ENCODE measurements at places on chromosomes 3 and 15. TPM values are rescaled to one million over a fixed set of nuclear protein-coding genes. Genes with fewer than 3 reads are reported as not detected.

DNA sequence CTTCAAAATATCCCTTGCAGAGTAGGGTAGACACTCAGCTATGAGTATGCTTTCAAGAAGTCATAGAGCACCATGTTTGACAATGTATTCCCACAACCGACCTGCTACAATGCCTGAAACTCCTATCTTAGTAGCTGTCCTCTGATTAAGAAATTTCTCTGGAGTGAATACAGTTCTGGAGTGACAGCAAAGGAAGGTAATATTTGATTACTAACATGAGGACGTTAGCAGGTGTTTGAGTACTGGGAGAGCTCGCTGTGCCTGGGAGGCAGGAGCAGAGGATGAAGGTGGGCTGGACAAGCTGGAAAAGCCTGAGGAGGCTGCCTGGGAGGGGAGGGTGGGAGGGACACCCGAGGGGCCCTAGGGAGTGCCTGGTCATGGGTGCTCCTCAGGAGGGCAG is 42.9 kb downstream of the PARP15 start:
- no peak for DNase-seq

DNA sequence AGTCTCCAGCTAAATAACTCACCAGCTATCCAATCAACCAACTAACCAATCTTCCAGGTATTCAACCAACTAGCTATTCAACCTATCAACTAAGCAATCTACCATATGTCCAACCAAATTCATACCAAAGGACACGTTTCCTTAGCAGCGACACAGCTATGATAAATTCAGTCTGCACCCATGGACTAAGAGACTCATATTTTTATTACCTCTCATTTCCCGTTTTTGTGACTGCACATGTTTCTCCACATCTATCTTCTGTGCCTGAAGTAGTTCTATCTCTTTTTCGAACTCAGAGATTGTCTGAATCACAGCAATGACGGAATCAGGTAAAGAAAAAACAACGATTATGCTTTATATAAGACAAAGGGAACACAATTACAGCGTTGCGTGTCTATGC is 34.0 kb upstream of the GNB5 start:
- DNase-seq: no peak

- no peak for DNase-seq
These were observed 56.3 kb upstream of the FSTL1 start for GRCh38 chr3:120506828-120507774.

NR1I2 gene
- total RNA-seq: 1.2 TPM

- no peak for DNase-seq
These were observed 43.4 kb downstream of the NPTN start for GRCh38 chr15:73589766-73590165.

GRCh38 chr3:67907735-67908134 is 253.3 kb upstream of the SUCLG2 start:
- DNase-seq: no peak

DNA sequence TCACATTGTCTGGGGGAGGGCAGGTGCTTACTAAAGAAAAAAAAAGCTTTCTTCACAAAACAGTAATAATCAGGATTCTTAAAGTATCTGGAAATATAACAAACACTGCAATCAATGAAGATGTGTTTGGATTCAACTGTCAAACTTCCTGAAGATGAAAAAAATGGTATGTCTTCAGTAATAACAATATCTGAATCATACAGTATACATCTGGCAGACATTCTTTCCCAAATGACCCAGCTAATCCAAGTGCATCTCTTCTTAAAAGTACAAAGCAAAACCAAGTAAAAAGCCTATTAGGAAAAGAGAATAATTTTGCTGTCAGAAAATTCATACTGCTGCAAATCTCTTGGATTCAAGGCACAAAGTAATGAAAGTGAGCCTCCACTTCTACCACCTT is 145.0 kb upstream of the MCTP2 start:
- no peak for DNase-seq

GRCh38 chr3:171309906-171310359 is 150.3 kb downstream of the TNIK start:
- DNase-seq: no peak

- no peak for DNase-seq
These were observed 16.3 kb downstream of the ARL8B start for GRCh38 chr3:5138214-5138981.

DNA sequence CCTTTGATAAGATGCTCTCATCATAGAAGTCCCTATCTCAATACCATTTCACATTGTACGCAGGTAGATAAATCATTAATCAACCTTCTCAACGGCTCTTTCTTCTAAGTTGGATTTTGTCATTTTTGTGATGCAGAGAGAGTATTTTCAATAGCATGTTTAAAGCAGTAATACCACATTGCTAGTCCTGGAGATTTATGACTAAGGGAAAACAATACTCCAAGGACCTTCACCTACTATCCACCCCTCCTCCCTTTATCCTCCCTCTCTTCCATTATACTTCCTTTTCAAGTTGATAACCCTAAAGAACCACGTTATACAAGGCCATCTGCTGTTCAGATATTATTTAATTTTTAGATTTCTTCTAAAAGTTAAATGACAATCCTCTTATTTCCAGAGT is 65.3 kb upstream of the CHMP2B start:
- DNase-seq: no peak

DCBLD2 gene
- 21.1 TPM for total RNA-seq

CDC25A gene
- total RNA-seq: 2.1 TPM

Measured in ureter (tissue), 1 donor.